ENCODE measurements at places on chromosomes 16 and 17.

DNA sequence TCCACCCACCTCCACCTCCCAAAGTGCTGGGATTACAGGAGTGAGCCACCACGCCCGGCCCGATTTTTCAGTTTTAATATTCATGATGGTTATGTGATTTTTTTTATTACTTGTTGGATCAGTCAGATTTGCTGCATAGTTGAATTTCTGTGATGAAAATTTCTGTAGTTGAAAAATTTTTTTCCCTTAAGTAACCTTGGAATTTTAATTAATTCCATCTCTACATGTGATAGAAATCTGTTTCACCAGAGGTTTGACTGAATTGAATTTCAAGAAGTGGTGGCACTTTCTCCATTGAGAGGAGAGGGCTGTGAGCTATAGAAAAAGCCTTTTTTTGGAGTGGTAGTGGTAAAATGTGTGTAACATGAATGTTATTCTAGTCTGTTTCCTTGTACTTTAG, 24.7 kb downstream of the WIPF2 start:
- DNase-seq, result no peak

DNA sequence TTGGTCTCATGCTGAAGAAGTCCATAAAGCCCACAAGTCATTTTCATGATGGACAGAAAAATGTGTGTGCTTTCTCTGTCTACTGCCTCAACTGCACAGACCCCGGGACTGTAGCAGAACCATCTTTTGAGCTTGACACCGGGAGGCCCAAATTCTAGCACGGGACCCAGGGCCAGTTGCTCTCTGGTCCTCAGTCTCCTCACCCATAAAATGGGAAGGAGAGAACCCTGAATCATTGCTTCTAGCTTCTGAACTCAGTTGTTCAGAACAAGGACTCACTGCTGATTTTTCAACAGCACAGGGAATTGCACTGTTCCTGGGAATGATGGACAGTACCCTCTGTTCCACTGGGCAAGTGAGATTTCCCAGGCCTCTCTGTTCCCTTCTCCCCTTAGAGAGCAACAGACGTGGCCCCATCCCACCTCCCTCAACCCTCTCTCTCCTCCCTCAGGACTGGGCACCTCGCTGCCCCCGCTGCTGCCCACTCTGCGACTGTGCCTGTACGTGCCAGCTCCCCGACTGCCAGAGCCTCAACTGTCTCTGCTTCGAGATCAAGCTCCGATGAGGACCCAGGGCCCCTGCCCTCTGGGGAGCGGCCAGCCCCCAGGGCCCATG, 2.2 kb upstream of the ALDOA start:
- DNase-seq, result no peak

GRCh38 chr17:69401251-69401650, 13.2 kb upstream of the MAP2K6 start:
- no peak for DNase-seq

DNA sequence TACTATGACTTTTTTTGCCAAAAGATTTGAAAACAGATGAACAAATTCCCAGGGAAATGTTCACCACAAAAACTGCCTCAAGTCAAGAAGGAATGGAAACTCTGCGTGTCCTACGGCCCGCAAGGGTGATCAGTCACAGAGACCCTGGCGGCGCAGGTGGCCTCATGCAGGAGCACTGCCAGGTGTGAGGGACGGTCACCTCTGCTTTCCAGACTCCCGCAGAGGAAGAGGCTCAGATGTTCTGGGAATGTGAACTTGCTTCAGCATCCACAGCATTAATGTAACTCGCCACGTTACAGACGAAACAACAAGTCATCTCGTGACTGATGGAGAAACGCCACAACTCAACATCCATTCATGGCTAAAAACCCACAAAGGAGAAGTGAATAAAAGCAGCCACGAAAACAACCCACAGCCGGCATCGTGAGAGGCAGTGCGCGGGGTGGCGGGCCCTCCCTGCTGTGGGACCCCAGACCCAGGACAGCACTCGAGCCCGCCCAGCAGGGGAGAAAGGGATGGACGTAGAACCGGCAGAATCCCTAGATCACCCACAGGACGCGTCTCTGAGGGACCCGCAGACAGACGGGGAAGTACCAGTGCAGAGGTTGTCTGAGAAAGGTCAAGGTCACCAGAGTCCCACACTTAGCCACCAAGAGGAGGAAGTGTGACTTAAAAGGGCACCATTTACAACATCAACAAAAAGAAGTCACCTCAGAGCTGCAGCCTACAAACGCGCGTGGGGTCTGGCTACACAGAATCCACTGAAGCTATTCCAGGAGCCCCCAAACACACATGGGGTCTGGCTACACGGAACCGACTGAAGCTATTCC, 76.9 kb upstream of the GNG13 start:
- DNase-seq, result no peak

- peak; percentile 97 for DNase-seq
Observed at GRCh38 chr17:7281074-7281952, at the start of gene SLC2A4. Gene SLC2A4, plus strand, starts transcription at chr17:7281718. Its CDS starts 217 bp downstream, at chr17:7281935.

- DNase-seq, result no peak
Observed at GRCh38 chr17:58394534-58395223, 22.7 kb downstream of the RNF43 start.

Data from GM13977 (cell line).